ENCODE measurements at places on chromosomes 7 and 10.
A peak's percentile ranks its signal among the peaks of the same experiment; 100 is the strongest.

GRCh38 chr10:21398563-21399231 is 126.8 kb downstream of the SKIDA1 start:
- DNase-seq = no peak

DNA sequence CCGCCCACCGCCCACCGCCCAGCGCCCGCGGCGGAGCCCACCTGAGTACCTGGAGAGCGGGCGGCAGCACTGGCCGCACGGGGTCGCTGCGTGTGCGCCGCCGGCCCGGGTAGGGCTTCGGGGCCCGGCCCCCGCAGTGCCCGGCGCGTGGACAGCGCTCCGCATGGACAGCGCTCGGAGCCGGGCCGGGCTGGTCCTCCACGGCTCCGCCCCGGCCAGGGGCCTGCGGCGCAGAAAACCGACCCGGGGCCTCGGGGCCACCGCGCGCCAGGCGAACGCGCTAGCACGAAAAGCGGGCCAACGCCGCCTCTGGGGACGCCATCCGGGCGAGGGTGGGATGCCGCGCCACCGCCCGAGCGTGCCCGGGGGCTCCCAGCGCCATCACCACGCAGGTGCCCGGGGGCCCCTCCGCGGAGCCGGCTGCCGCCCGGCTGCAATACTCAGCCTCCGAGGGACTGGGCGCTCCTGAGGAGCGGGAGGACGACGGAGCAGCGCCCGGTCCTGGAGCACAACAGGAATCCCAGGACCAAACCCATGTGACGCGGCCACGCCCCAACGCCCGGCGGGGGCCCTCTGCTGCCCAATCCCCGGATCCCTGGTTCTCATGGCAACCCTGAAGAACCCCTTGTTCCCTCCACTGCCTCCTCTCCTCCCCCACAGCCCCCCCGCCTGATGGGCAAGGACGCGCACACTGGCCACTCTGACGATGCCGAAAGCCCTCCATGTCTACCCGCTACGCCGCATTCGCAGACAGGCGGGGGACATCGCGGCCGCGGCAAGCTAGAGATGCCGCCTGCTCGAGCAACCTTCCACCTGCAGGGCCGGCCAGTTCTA is at the start of gene GRB10:
GRB10 (minus strand) TSS at position 522 of the 834 bp plus-strand sequence. CDS start 50,574 bp downstream, outside the sequence.
- peak; percentile 17 for DNase-seq

GRCh38 chr7:106901828-106902441 is 36.9 kb downstream of the PIK3CG start:
- no peak for DNase-seq

- DNase-seq = no peak
Measured at GRCh38 chr7:95776561-95777185, 4.3 kb downstream of the DYNC1I1 start.

- DNase-seq = no peak
Measured at GRCh38 chr7:21364801-21365271, 63.0 kb upstream of the SP4 start.

DNA sequence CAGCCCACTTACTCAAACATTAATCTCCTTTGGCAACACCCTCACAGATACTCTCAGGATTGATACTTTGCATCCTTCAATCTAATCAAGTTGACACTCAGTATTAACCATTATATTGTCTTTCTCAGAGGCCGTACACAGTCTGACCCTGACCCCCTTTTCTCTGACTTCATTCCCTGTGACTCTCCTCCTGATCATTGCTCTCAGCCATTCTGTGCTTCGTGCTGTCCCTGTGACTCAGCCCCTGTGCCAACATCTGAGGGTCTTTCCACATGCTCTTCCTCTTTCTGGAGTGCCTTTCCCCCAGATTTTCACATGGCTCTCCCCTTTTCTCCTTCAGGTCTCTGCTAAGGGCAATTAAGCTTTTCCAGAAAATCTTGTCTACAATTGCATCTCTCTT is 289.0 kb upstream of the PHYHIPL start:
- no peak for DNase-seq

DNA sequence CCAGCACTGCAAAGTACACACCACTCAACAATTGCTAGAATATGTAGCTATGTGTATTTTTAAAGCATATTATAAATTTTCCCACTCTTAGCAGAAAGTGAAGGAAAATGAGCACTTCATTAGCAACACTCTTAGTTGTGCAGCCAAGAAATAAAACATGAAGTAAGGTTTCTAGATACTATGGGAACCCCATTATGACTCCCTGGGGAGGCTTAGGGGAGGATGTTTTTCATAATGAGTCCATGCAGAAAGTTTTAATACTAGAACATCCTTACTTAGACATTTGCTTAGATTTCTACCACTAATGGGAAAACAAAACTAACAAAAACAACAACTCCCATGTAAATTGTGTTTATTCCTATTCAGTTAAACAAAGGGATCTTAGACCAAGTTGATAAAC is 148.4 kb upstream of the HDAC9 start:
- no peak for DNase-seq

DNA sequence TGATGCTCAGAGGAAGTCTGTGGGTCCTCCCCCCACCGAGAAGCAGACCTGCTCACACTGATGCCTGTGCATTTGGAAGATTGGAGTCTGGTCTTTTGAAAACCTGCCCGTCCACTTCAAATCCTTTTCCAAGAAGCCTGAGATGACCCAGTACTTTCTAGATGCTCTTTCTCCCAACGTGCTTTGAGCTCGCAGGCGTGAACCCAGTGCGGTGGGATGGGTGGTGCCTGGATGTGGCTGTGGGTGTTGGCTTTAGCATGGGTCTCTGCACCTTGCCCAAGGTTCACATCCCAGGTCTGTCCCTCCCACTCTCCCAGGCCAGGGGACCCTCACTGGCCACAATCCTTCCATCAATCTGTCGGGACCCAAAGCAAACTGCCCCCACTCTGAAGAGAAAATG is 170.2 kb downstream of the ADARB2 start:
- no peak for DNase-seq

GRCh38 chr10:75058161-75058560 is 53.3 kb upstream of the SAMD8 start:
- no peak for DNase-seq

GRCh38 chr7:21550076-21550475 is 7.2 kb downstream of the DNAH11 start:
- DNase-seq = no peak

- no peak for DNase-seq
Measured at GRCh38 chr7:120941856-120942255, 8.7 kb upstream of the ING3 start.

GRCh38 chr7:73701357-73701995 is 18.0 kb downstream of the STX1A start:
- no peak for DNase-seq

GRCh38 chr10:91190388-91190870 is 30.0 kb upstream of the PCGF5 start:
- no peak for DNase-seq

DNA sequence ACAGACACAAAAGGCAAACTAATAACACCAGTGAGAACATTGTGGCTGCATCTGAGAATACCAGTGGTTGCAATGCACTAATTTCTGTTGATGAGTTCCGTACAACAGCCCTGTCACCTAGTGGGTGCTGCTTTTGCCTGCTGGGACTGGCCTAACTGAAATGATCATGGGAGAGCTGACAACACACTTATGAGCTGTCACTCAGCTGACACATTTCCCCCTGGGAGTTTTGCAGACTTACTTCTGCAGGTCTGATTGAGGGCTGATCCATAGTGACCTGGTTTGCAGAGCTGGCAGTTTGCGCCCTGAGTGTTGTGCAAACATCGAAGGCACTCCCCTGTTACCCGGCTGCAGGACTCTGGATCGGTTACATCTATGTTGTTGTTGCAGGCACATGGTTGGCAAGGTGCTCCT is 60.6 kb upstream of the LAMB1 start:
- no peak for DNase-seq

- no peak for DNase-seq
Measured at GRCh38 chr10:102450124-102450373, 1.3 kb downstream of the C10orf95 start.

DNA sequence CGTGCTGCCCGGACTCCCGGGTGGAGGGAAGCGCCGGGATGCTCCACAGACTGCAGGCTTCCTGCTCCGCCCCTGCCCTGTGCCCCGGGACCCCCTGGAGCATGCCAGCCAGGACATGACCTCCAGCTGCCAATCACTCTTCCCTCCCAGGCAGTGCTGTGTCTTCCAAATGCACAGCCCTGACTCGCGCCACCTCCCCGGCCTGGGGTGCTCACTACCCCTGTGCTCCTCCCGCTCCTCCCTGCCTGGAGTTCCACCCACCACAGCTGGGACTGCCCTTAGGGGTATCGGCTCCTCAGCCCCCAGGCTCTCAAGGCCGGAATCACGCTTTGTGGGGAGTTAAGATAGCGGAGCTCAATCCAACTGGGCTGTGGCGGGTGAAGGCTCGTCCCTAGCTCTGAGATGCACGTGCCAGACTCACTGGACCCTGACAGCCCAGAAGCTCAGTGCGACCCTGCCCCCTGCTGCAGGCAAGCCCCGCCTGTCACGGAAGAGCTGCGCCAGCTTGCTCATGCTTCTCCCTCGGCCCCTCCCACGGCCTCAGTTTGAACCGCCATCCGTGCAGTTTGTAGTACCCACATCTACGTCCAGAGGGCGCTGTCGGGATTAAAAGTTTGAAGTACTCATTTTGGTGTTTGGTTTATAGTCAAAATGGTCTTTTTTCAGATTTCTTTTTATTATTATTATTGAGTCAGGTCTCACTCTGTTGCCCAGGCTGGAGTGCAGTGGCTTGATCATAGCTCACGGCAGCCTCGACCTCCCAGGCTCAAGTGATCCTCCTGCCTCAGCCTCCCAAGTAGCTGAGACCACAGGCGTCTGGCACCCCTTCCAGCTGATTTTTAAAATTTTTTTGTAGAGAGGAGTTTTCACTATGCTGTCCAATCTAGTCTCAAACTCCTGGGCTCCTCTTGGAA is 142.5 kb upstream of the TCERG1L start:
- peak; percentile 19 for DNase-seq

GRCh38 chr10:121678631-121679174 is 80.5 kb upstream of the FGFR2 start:
- DNase-seq = no peak

DNA sequence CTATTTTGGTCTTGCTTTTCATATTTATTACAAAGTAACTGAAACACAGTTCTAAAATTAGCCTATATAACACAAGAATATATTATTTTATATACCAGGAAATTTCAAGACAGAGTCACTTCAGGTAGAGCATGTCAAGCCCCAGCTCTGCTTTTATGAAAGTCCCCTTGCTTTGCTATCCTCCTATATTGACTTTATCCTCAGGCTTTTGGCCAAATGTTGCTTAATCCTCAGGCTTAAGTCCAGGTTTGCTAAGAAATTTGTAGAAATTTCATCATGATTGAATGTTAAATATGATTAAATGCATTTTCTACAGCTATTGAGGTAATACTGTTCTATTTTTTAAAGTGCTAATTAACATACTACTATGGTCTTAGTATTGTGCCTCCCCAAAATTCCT is 227.6 kb downstream of the FZD1 start:
- no peak for DNase-seq

GRCh38 chr7:18352339-18353255 is 143.0 kb upstream of the HDAC9 start:
- DNase-seq = no peak

- DNase-seq = peak; percentile 33
Measured at GRCh38 chr10:75234683-75235374, 928 bp downstream of the COMTD1 start.

All from activated naive CD4-positive, alpha-beta T cell (primary cell).